Activated CD8-positive, alpha-beta memory T cell treated with anti-CD3 and anti-CD28 coated beads for 4 hours (primary cell): ENCODE measurements at places on chromosomes 1 and 21.

DNA sequence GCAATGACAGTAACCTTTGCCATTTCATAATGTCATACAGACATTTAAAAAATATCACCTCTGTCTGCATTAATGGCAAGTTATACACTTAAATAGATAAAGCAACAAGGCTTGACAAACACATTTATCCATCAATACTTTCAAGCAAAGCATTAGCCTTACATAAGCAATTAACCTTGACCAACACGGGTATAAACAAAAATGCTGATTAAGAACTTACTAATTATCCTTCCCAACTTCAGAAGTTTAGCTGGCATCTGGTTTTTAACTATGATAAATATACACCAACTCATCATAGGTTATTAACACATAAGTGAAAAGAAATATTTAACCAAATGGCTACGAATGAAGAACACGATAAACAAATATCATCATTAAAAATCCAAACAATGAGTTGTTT, 188.5 kb downstream of the SMYD3 start:
- DNase-seq: no peak

DNA sequence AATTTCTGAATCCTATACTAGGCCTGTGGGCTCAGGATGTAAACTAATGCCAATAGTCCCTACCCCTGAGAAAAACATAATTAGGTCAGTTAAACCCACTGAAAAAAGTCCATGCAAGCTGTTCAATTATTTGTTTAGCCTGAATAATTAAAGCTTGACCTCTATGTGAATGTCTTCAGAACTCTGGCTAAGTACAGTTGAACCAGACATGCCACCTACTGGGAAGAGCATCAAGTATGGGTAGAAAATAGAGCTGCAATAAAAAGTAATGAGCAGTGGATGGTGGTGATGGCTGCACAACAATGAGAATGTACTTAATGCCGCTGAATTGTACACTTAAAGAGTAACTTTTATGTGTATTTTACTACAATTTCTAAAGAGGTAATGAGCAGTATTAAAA, 23.6 kb upstream of the SLC19A2 start:
- DNase-seq: no peak

DNA sequence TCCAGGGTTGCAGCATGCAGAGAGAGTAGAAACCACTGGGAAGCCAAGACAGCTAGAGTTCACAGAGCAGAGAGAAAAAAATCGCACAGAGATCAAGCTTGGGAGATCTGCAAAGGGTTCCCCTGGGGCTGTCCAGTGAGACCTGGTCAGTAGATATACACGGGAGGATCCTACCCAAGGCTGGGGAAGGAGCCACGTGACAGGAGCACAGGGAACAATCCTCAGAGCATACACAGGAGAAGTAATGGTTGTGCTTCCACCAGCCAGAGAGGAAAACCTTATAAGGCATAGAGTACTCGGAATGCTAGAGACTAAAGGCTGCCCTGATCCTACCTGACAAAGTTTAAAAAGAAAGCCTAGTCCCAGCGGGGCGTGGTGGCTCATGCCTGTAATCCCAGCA, 53.9 kb downstream of the GABPA start:
- no peak for DNase-seq

GRCh38 chr1:47513393-47513792, 75.5 kb downstream of the FOXD2 start:
- no peak for DNase-seq

- no peak for DNase-seq
Measured at GRCh38 chr1:221310180-221310579, 430.9 kb downstream of the HLX start.
